ENCODE measurements at places on chromosomes 4 and X.

GRCh38 chrX:44072631-44073030, 99.4 kb upstream of the NDP start:
- no peak for DNase-seq

GRCh38 chrX:8003147-8003883, 76.1 kb upstream of the PNPLA4 start:
- no peak for DNase-seq

GRCh38 chr4:168815379-168816345, 194.4 kb downstream of the CBR4 start:
- DNase-seq: no peak

DNA sequence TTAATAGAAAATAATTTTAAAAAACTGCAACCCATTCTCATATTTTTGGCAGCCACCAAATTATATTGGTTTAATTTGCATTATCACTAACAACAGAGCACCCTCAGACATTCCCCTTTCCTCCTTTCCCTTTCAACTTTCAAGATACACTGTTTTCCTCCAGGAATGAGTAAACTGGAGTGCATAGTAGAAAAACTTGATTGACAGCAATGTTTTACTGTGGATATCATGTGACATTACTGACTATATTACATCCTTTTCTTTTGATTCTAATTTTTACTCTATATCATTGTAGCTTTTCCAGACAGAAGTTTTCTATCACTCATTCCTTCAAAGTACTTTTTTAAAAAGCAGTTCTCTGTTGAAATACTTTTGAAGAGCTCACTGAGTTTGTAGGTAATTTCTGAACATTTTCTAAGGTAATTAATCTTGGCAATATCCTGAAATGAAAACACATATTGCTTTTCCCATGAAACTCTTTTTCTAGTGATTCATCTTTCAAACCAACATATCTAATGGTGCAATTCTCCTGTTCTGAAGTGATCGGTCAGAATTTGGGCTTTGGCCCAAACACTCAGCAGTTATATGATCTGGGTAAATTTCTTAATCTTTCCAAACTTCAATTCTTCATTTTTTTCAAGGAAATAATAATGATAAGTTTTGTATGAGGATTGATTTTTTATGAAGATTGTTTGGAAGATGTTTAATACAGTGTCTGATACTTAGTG, 920.4 kb upstream of the EPHA5 start:
- DNase-seq: no peak

DNA sequence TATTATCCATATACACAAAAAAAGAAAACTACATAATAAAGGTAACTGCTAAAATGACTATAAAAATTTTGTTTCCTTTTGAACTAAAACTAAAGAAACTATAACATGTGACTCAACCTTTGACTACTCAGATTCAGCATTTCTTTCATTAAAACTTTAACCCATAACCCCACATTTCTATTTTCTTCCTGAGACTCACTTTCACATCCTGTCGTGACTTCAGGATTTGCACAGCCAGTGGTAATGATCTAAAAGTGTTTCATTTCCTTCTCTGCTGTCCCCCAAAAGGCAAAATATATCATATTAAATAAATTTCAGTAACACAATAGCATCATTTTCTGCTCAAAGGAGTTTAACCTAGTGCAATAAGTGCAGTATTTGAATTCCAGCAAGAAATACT, 1022.4 kb upstream of the DIAPH2 start:
- no peak for DNase-seq

GRCh38 chrX:10577853-10578252, 42.5 kb downstream of the MID1 start:
- no peak for DNase-seq

GRCh38 chr4:76302826-76303438, 3.6 kb upstream of the STBD1 start:
- no peak for DNase-seq

DNA sequence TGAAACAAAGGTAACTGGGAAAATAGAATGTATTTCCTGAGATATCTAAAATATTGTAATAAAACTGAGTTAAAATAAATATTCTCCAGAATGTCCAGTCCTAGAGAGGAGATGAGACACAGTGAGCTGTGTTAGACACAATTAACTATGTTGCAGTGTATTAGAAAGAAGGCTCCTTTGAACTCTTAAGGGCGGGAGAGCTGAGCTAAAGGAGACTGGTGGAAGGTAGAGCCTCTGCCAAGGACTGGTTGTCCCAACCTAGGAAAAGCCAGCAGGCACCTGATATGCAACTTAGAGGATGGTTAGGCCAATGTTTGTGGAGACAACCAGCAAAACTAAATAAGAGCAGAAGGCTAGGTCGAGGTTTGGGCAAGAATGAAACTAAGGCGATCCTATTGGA, 4.3 kb downstream of the ASB11 start:
- DNase-seq: no peak

- DNase-seq: no peak
Observed at GRCh38 chrX:149374751-149375150, 130.4 kb downstream of the IDS start.

DNA sequence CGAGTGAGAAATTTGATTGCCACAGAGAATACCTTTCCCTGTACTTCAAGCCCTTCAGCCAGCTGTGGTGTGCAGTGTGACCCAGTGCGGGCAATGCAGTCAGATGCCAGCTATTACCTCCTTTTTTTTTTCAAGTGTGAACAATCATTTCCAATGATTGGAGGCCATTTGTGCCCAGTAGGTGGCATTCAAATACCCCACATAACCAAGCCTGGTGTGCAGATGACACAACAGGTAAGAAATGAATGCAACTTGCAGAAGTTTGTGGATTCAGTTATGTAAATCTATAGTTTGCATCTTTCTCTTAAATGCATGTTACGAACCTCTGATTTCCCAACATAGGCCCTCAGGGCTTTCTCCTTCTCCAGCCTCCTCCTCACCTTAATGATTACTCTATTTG, 98.0 kb downstream of the CLCN4 start:
- DNase-seq: no peak

GRCh38 chr4:148391056-148391455, 51.2 kb downstream of the NR3C2 start:
- DNase-seq: no peak

DNA sequence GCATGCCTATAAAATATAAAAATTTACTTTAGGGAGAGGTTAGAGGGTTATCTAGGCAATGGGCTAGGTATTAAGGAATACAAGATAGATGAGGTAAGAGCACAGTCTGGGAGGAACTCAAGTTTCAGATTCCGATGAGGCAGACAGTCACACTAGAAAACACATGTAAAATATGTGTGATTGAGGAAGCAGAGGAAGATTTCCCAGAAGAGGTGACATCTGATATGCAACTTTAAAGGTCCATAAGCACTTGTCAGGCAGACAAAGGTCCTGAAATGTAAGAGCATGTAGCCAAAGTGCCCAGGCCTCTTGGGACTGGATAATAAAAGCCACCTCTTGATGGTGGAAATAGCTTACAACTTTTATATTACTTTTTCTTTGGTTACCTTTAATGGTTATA, 81.1 kb upstream of the AADAT start:
- DNase-seq: no peak

- no peak for DNase-seq
Observed at GRCh38 chr4:150723727-150724411, 141.9 kb downstream of the MAB21L2 start.

- no peak for DNase-seq
Observed at GRCh38 chr4:61309616-61310015, 109.5 kb downstream of the ADGRL3 start.

GRCh38 chr4:6916587-6917460, 7.2 kb downstream of the TBC1D14 start:
- peak; percentile 69 for DNase-seq

DNA sequence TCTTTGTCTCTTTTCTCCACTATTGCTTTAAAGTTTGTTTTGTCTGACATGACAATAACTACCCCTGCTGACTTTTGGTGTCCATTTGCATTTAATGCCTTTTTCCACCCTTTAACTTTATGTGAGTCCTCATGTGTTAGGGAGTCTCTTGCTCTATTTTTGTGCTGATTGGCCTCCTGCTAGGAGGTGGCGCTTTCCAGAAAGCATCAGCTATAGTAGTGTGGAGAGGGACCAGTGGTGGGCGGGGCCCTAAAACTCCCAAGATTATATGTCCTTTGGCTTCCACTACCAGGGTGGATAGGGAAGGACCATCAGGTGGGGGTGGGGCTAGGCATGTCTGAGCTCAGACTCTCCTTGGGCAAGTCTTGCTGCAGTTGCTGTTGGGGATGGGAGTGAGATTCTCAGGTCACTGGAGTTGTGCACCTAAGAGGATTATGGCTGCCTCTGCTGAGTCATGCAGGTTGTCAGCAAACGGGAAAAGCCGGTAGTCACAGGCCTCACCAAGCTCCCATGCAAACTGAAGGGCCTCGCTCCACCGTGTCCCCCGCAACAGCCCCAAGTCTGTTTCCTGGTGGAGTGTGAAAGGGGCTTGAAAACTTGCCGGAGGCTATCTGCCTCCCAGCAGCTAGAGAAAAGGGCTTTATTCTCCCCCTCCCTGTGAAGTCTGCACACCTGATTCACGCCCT, 156.3 kb downstream of the CPEB2 start:
- no peak for DNase-seq

DNA sequence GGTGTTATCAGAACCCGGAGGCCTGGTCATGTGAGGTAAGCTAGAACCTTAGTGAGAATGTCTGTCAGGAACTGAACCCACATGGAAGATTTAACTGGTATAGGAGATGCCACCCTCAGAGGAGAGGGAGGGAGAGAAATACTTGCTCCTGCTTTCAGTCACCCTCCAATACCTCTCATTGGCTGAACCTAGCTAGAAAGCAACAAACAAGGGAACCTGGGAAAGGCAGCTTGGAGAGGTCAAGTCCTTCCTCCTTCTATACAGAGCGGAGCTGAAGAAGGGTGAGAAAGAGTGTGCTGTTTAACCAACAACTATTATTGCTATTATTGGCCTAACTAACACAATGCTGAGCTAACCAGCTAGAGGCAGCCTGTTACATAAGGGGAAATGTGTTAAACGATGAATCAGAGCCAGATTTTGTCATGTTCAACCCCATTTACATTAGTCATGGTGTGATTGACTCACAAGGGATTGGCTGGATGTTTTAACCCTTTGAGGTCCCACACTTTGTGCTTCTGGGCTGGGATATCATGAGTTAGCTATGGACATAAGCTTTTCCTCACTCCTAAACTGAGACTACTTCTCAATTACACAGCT, 96.5 kb upstream of the ESX1 start:
- no peak for DNase-seq

DNA sequence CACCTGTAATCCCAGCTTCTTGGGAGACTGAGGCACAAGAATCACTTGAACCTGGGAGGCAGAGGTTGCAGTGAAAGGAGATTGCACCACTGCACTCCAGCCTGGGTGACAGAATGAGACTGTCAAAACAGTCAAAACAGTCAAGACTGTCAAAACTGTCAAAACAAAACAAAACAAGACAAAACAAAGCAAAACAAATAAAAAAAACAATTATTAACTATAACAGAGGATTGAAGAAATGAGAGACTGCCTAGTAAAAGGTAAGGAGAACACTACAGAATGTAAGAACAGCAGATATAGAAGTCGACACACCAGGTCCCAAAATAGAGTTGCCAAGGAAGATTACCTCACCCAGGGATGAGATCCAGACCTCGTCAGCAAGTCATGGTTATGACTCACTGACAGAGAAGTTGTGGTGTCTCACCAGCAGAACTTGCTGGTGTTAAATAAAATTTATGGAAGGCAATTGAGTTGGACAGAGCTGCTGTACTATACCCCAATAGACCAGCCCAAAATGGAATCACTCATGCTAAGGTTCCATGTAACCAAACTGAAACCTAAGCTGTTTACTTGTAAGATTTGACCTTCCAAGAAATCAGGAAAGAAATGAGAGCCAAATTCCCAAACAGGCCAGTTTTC, 32.1 kb upstream of the GK start:
- DNase-seq: no peak

GRCh38 chr4:127968586-127968985, 3.4 kb downstream of the ABHD18 start:
- no peak for DNase-seq

GRCh38 chr4:54169176-54169575, 59.9 kb upstream of the PDGFRA start:
- DNase-seq: no peak

DNA sequence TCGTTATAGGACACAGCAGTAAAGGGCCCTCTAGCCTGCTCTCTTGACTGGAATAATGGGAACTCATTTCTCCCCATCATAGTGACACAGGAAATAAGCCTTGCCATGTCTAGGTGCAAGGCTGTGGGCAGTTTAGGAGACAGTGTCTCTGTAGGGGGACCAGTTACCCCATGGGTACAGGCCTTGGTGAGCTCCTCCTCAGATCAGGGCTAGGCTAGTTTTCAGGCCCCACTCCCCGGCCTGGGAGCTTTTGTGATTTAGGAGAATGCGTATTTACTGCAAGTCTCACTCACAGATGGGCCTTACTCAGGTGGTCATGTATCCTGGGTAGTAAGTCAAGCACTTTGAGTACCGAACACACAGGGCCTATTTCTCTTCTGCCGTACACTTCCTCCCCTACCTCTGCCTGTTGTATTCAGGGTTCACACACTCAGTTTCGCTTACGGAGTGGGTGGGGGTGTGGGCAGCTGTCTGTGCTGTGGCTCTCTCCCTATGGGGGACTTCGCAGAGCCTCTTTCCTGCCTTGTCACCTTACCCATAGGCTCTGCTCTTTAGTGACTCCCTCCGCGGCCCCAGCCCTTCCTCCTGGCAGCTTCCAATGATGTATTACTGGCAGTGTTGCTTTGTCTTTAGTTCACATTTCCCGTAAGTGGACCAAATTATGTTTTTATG, 34.2 kb downstream of the FAM193A start:
- peak; percentile 37 for DNase-seq

GRCh38 chr4:184748251-184748652, 14.4 kb upstream of the CENPU start:
- no peak for DNase-seq

DNA sequence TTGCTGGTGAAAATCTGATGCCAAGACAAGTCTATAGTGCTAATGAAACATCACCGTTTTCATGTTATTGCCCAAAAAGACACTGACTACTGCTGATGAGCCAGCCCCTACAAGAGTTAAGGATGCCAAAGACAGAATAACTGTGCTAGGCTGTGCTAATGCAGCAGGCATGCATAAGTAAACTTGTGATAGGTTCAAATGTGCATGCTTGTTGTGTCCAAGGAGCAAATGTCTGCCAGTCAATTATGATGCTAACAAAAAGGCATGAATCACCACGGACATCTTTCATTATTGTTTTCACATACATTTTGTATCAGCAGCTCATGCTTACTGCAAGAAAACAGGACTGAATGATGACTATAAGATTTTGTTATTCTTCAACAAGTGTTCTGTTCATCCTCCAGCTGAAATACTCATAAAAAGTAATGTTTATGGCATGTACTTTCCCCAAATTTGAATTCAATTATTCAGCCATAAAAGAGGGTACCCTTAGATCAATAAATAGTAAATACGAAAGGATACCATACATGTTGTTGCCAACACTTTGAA, 306.9 kb upstream of the ARSJ start:
- no peak for DNase-seq

- DNase-seq: no peak
Observed at GRCh38 chrX:109840585-109840984, 107.5 kb upstream of the ACSL4 start.

- DNase-seq: no peak
Observed at GRCh38 chrX:20595928-20596575, 329.3 kb upstream of the RPS6KA3 start.
